NCI-H524 treated with DMSO at 0.1 percent for 48 hours (cell line): ENCODE measurements at places on chromosomes 12 and 14.

GRCh38 chr14:52356025-52356424, 41.9 kb downstream of the PTGER2 start:
- DNase-seq: no peak

DNA sequence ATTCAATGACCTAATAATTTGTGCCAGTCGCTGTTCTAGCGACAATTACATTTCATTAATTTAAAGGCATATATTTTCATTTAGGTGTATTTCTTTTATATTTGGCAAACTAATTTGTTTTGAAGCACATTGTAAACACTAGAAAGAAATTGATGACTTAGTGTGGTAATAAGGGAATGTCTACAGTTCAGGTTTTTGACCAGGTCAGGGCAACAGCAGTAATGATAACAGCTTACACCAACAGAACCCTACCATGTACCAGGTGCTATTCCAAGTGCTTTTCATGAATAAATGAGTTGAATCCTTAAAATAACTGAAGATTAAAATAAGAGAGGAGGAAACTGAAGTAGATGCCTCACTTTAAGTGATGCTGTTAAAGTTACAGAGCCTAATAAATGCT, 85.4 kb upstream of the SLC38A2 start:
- DNase-seq: no peak

DNA sequence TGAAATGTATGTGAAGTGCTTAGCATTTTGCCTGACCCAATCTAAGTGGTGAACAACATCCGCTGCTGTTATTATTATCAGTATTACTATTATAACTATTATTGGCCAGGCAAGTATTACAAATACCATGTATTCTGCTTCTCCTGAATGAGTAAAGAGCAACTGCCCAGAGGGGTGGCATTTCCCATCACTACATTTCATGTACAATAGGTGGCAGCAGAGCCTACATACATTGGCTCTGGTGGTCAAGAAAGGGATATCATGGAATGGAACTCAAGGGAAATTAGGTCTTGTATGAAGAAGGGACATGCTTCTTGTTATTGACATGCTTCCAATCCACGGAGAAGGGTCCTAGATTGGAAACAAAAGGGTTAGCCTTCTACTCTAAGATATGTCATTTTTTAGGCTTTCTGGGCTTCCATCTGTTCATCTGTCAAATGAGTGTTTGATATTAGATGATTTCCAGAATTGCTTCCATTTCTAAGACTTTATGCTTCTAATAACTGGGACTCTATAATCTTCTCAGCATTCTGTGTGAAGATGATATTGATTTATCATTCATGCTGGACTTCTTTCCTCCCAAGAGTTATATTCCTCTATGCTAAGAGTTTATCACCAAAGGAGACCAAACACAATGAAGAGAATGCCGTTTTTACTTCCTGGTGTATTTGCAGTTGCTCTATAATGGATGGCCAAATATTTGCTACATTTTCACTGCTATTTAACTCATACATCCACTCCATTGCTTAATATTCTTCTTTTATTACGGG, 239.1 kb downstream of the SSPN start:
- no peak for DNase-seq

GRCh38 chr12:49296836-49297694, 2.1 kb downstream of the PRPH start:
- DNase-seq: no peak

DNA sequence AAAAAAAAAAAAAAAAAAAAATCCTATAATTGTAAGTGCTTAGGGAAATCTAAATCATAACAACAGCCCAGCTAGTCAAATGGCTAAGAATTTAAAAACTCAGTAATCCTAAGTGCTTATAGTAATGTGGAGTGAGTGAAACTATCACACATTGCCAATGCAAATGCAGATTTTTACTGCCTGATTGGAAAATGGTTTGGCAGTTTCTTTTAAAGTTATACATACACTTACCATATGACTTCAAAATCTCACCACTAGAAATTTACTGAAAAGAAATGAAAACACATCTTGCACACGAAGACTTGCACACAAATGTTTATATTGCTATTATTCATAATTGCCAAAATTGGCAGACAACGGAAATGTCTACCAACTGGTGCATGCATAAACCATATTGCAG, 51.3 kb upstream of the STXBP6 start:
- no peak for DNase-seq

GRCh38 chr12:21989819-21990412, 48.7 kb upstream of the ABCC9 start:
- no peak for DNase-seq
